ENCODE measurements at places on chromosomes 7 and 10.

- DNase-seq, result peak; percentile 96
These were observed 79.3 kb upstream of the IL6 start for GRCh38 chr7:22647451-22648257.

DNA sequence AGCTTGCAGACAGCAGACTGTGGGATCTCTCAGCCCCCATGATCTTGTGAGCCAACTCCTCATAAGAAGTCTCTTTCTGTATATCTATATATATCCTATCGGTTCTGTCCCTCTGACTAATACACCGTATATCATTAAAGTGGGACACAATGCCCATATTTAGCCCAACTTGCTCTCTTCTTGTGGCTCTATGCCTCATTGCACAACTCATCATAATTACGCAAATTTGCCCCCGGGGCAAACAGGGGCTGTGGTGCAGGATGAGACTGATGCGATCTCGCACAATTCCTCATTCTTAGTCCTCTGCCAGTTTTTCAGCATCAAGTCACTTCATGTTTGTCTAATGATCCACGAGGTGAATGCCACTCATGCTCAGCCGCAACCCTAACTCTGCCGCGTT, 183.2 kb downstream of the PRPF18 start:
- peak; percentile 53 for DNase-seq

DNA sequence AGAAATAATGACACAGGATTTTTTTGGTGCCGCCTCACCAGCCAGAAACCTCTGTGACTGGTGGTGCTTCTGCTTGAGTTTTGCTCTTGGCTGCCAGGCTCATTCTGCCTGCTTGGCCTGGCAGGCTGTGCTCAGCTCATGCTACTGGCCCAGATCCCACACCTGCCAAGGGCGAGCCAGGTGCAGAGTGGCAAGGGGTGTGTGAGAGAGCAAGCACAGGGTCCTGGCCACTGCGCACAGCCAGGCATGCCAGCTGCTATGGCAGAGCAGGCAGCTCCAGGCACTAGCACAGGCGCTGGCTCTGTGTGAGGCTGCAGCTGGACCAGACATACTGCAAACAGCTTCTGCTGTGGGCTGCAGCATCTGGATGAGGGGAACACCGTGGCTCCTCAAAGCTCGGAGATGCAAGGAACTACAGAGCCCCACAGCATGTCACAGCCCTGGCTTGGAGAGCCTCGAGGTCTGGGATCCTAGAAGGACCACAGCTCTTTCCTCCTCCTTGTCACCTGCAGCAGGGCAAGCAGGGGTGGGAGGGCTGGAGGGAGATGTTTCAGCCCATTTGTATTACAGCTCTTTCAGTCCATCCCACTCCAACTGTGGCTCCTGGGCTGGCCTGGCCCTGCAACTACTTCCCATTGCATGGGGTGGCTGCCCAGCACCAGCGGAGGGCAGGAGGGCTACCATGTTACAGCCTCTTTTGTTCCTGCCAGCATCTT, 313.4 kb upstream of the SEMA3C start:
- no peak for DNase-seq

GRCh38 chr7:50463035-50463434, 12.9 kb upstream of the FIGNL1 start:
- DNase-seq, result no peak

GRCh38 chr7:80622541-80622940, 15.9 kb upstream of the CD36 start:
- no peak for DNase-seq
